ENCODE measurements at places on chromosomes 12 and 14.

DNA sequence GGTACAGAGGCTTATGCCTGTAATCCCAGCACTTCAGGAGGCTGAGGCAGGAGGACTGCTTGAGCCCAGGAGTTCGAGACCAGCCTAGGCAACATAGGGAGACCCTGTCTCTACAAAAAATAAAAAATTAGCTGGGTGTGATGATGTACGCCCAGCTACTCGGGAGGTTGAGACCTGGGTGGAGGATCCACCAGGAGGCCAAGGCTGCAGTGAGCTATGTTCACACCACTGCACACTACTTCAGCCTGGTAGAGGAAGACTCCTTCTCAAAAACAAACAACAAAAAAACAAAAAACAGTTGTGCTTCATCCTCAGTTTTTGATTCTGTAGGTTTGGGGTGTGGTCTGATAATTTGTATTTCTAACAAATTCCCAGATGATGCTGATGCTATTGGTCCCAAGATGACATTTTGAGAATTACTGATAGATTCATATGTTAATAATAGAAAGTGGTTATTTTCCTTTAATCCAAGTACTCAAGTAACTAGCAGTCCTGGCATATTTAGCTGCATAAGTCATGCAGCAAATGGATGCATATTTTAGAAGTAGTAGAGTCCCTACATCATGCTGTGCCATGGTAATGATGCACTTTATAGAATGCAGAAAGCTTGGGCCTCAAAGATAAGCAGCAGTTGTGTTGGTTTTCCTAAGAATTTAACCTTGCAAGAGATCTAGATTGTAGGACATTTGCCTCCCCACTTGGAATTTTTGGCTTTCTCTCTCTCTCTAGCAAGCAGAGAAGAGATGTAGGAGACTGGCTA, 76.1 kb upstream of the PAWR start:
- DNase-seq, result no peak

GRCh38 chr12:24728366-24728765, 220.5 kb downstream of the BCAT1 start:
- DNase-seq, result peak; percentile 48

- no peak for DNase-seq
Measured at GRCh38 chr12:106358396-106359241, 1.1 kb downstream of the POLR3B start.

DNA sequence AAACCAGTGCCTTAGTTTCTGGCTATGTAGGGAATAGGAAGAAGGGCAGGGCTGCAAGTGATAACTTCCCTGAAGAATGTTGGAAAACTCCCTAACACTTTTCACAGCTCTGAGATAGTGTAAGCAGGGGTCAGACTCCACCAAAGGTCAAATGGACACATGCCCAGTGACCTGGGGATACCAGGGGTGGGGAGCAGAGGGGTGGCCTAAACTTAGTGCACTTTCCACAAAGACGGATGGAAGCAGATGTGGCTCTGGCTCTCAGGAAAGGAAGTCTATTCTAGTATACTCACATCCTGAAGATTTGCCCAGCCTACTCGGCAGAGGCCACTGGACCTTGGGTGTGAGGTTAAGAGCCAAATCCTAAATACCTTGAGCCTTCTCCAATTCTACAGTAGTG, 285.8 kb downstream of the NUAK1 start:
- no peak for DNase-seq

- peak; percentile 4 for DNase-seq
Measured at GRCh38 chr14:93086441-93087055, 29.2 kb downstream of the ITPK1 start.

- DNase-seq, result peak; percentile 33
Measured at GRCh38 chr12:58877243-58877743, 43.0 kb downstream of the LRIG3 start.

GRCh38 chr12:13152281-13152680, 44.2 kb upstream of the EMP1 start:
- DNase-seq, result no peak

- no peak for DNase-seq
Measured at GRCh38 chr14:25001156-25001555, 48.8 kb downstream of the STXBP6 start.

GRCh38 chr12:109432431-109432830, 44.7 kb downstream of the KCTD10 start:
- no peak for DNase-seq

DNA sequence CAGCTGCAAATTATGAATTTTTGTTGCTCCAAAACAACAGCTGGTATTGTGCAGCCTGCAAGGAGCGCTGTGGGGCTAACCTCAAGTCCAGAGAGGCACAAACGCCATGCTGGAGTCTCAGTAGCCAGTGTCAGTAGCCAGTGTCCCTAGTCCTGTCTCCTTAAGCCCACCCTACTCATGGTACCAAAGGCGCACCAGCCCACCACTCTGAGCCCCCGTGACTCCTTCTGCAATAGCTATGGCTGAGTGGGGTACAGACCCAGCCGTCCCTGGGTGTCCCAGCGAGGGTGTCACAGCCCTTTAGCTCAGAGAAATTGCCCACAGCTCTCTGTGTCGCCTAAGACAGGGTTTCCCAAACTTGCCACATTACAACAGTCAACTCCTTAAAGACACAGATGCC, 65.2 kb downstream of the ARL6IP4 start:
- no peak for DNase-seq

- DNase-seq, result peak; percentile 32
Measured at GRCh38 chr14:28635387-28635786, 131.2 kb upstream of the FOXG1 start.

- no peak for DNase-seq
Measured at GRCh38 chr12:101040936-101041335, 169.1 kb downstream of the SLC5A8 start.

- peak; percentile 58 for DNase-seq
Measured at GRCh38 chr14:61388173-61388975, 67.0 kb downstream of the PRKCH start.

DNA sequence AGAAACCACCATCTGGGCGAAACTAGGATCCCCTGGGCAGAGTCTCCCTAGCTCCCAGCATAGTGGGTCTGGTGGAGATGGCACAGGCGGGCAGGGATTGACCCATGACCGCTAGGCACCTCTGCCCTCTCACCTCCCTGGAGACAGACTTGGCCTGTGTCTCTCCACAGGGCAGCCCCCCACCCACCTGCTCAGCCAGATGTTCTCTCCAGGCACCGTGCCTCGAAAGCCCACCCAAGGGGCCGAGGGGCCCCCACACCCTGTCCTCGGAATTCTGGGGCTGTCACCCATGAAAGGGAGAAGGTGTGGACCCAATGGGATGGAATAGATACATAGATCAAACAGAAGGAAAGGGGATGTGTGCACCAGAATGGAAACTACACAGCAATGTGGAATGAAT, 229.1 kb upstream of the RTL1 start:
- DNase-seq, result no peak

- DNase-seq, result no peak
Measured at GRCh38 chr12:56271031-56271430, 4.3 kb downstream of the COQ10A start.

DNA sequence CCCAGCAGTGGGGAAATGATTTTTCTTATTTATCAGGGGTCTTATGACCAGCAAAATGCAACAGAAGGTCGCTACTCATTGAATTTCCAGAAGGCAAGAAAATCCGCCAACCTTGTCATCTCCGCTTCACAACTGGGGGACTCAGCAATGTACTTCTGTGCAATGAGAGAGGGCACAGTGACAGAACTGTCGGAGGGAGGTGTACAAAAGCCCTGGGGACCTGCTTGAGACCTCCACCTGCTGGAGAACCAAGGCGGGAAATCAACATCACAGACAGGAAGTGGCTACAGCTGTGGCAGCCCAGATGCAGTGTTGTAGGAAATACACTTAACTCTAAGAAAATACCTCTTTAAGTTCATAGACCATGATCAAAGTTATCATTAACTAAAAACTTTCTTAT, 250.9 kb upstream of the OR4E1 start:
- no peak for DNase-seq

DNA sequence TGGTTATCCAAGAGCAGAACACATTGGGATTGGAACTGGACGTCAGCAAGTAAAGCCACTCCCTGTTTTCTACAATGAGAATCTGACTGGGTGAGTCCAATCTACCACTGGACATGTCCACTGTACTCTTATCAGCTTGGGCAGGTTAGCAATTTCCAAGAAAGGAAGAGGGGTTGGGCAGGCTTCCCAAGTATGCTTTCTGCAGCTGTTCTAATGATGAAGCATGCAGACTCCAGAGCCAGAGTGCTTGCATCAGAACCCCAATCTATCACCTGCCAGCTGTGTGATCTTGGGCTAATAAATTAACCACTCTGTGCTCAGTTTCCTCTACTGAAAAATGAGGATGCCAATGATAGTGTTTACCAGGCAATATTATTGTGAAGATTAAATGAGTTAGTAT, 92.0 kb downstream of the EMP1 start:
- no peak for DNase-seq

GRCh38 chr12:41683513-41684240, 461.0 kb downstream of the GXYLT1 start:
- no peak for DNase-seq

GRCh38 chr12:93794738-93795137, 117.6 kb downstream of the CRADD start:
- DNase-seq, result no peak

- DNase-seq, result no peak
Measured at GRCh38 chr12:97754306-97754705, 291.7 kb downstream of the RMST start.

DNA sequence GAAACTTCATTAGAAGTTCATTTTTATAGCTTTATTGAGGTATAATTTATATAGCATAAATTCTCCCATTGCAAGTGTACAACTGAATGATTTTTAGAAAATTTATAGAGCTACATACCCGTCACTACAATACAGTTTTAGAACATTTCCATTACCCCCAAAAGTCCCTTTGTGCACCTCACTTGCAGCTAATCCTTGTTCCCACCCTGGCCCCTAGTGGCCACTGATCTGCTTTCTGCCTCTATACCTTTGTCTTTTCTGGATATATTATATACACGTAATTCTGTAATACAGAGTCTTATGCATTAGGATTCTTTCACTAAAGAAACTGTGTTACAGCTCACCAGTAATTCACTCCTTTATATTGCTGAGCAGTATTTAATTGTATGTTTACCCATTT, 145.1 kb upstream of the DIO2 start:
- DNase-seq, result peak; percentile 18

GRCh38 chr14:72608391-72609204, 285.3 kb downstream of the DPF3 start:
- DNase-seq, result no peak

- DNase-seq, result peak; percentile 46
Measured at GRCh38 chr12:130026608-130027176, 122.9 kb upstream of the TMEM132D start.

DNA sequence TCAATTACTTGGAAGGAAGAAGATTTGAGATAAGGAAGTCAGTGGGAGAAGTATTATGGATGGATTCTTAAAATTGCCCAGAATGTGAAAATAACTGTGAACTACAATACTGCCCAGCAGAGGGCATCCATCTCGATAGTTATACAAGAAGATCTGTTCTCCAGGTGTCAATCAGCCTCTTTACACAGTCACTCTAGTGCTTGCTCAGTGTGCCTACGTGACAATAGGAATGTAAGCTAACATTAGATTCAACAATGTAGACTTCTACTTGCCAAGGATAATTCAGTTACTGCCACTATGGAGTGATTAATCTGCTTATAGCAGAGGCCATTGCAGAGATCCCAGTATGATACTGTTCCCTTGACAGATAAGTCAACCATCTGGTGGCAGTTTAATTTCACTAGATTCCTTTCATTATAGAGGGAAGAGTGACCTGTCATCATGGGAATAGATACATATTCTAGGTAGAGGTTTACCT, 10.6 kb upstream of the MAP4K5 start:
- peak; percentile 83 for DNase-seq

- no peak for DNase-seq
Measured at GRCh38 chr12:76032043-76032981, 736 bp upstream of the PHLDA1 start.

DNA sequence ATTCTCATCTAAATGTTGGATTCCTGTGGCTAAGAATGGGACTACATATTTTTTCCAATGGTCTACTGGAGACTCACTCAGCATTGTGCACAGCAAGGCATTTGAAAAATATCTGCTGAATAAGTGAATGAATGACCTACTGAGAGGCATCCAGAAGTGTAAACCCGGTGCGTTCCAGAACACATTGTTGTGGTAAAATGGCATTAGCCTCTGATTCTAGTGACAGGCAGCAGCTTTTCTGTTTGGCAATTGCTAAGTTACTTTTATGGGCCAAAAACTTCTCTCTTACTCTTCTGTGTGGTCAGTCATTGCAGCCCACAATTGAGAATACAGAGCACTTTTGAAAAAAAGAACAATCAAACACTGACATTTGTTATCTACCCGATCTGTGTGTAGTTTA, 36.5 kb downstream of the WIF1 start:
- DNase-seq, result no peak

GRCh38 chr12:123760267-123760938, 1.7 kb upstream of the DNAH10 start:
- no peak for DNase-seq

- DNase-seq, result no peak
Measured at GRCh38 chr12:62347922-62348650, 87.9 kb downstream of the USP15 start.

- no peak for DNase-seq
Measured at GRCh38 chr12:6461401-6462233, 8.9 kb downstream of the VAMP1 start.

DNA sequence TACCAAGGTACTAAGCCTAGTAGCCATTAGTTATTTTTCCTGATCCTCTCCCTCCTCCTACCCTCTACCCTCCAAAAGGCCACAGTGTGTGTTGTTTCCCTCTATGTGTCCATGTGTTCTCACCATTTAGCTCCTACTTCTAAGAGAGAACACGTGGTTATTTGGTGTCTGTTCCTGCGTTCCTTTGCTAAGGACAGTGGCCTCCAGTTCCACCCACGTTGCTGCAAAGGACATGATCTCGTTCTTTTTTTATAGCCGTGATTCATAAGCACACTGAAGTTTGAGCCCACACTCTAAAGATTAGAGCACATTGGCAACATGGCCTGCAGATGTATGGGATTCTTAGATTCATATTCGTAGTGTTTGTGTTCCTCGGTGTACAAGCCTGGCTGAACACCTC, 8.1 kb upstream of the STX2 start:
- DNase-seq, result no peak

DNA sequence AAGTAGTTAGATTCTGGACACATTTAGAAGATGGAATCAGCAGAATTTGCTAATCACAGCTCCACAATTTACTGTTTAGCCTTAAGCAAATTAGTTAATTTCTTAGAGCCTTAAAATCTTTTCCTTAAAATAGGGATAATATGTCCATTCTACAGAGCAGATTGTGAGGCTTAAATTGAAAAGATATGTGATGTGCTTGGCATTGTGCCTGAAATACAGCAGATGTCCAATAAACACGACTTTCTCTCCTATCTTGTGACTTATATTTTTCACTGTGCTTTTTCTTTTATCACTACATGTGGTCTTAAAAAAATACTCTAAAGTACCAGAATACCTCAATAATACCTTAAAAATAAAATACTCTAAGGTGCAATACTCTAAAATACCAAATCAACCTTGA, 30.6 kb downstream of the CCER1 start:
- no peak for DNase-seq

DNA sequence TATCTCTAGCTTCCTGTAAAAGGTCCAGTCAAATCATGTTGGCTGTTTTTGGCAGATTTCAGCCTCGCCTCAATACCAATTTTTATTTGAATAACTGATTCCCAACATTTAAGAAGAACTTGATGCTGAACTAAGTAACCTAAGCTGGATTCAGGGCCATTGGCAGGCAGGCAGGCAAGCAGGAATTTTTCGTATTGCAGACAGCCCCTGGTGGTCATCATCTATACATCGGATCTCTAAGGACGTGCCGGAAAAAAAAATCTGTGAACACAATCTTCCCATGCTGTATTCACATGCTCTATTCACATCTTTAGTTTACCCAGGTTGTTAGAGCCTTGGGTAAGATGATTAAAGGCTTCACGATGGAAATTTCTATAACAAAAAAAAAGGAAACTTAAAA, 7.0 kb downstream of the VCPKMT start:
- DNase-seq, result no peak
